CD4-positive, alpha-beta T cell treated with Interleukin-4 for 1 hour (primary cell): ENCODE measurements at places on chromosomes 13 and 19.

DNA sequence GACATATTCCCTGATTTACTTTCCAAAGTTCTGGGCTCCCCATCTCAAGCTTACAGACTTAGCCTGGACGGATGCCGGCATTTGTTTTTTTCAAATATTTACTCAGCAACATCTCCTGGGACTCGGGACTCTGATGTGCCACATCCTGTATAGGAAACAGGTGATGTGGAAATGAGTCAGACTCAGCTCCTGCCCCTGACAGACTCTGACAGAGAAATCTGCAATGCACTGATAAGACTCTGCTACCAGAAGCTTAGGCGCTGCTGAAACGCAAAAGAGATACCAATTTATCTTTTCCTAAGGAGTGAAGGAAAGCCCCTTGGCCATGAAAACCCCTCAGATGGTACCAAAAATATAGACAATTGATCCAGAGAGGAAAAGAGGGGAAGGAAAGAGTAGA is 16.2 kb downstream of the LAIR2 start:
- DNase-seq = no peak

GRCh38 chr19:8626842-8627241 is 3.6 kb upstream of the NFILZ start:
- DNase-seq = no peak

DNA sequence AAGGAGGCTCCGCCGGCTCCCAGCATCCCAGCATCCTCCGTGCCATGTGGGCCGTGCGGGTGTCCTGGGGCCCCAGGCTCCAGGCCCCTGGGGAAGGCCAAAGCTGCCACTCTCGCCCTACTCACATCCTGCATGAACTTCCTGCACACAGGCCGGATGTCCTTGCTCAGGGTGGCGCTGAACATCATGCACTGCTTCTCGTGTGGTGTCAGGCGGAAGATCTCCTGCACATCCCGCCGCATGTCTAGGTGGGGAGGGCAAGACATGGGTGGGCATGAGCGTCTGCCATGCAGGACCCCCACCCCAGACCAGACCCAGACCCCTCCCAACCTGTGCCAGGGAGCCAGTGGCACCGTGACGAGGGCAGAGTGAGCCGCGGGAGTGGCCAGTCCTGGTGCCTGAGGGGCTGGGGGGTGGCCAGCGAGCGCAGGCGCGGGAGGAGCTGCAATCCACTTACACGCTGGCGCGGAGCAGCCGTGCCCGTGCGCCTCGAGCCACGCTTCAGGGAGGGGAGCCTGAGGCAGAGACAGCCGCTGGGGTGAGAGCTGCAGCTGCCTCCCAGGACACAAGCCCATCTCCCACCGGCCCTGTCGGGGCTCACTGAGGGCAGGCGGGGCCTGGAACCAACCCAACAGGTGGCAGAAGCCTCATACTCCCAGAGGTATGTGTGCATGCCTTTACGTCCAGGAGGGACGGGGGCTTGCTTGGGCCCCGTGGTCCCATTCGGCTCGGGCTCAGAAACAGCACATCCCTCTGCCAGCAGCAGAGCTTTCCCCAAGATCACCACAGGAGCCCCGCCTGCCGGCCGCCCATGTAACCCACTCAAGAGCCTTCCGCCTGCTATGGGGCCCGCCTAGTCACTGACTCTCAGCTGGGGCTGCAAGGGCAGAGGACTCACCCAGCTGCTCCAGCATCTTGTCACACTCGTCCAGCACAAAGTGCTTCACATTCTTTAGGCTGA is 8.8 kb downstream of the DDX39A start:
- peak; percentile 80 for DNase-seq

GRCh38 chr19:2038284-2039088 is 12.6 kb downstream of the MKNK2 start:
- DNase-seq = peak; percentile 13

DNA sequence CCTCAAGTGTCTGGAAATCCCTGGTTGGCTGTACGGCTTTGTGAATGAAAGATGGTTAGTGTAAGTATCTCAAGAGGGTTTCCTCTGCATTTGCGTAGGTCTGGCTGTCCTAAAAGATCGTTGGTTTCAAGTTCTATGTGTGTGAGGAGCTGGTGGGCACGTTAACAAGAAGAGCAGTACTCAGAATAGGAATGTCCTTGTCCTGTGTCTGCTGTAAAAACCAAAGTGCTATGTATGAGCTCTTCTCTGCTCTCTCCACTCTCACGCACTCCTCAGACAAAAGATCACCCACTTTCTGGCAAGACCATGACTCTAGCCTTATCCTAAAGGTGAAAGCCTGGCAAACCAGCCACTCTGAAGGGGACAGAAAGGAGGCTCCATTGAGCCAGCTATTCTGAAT is 39.1 kb downstream of the USP12 start:
- DNase-seq = no peak

DNA sequence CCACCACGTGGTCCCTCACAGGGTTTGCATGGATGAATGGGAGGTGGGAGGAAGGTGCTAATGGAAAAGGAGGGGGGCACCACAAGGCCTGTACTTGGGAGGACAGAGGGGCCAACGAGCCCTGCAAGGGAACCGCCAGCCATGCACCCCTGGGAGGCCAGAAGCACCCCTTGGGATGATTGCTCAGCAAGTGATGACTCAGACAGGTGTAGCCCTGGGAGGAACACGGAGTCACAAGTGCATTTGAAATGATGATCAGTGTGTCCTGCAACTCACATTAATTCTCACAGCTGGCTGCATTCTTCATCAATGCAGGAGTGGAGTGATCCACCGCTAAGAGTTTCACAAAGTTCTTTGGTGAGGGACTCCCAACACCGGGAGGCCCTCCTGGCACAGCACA is 82.8 kb upstream of the ZNF254 start:
- DNase-seq = no peak

DNA sequence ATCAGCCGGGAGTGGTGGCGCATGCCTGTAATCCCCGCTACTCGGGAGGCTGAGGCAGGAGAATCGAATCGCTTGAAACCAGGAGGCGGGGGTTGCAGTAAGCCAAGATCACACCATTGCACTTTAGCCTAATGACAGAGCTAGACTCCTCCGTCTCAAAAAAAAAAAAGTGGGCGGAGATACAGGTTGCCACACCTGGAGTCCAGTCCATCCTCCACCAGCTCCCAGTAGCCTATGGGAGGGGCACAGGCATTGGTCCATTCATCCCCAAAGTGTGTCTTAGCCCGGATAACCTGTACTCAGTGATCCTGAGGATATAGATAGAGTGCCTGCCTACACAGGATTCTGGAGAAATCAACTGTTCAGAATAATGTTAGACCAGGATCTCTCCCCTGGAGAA is 3.4 kb upstream of the DOT1L start:
- DNase-seq = no peak

- DNase-seq = no peak
Measured at GRCh38 chr13:41136396-41137031, 3.9 kb upstream of the KBTBD6 start.
